Thymus (tissue), 14 donors: ENCODE measurements at places on chromosomes 13 and 19. TPM values are rescaled to one million over a fixed set of nuclear protein-coding genes. Genes with fewer than 3 reads are reported as not detected.

Gene CAMSAP3
- 1.3 TPM for total RNA-seq

Gene HIPK4
- under 0.01 TPM for total RNA-seq

Gene ZIC5
- under 0.01 TPM for total RNA-seq

GRCh38 chr13:73937441-73937840 is 196.8 kb downstream of the KLF12 start:
- no peak for DNase-seq
- H3K4me1 ChIP-seq = peaks cover 6% of the 10 kb centered on the region
- H3K4me3 ChIP-seq = no peak overlapping the region
- H3K27ac ChIP-seq = no peak overlapping the region
- H3K27me3 ChIP-seq = no peaks in the 10 kb centered on the region

DNA sequence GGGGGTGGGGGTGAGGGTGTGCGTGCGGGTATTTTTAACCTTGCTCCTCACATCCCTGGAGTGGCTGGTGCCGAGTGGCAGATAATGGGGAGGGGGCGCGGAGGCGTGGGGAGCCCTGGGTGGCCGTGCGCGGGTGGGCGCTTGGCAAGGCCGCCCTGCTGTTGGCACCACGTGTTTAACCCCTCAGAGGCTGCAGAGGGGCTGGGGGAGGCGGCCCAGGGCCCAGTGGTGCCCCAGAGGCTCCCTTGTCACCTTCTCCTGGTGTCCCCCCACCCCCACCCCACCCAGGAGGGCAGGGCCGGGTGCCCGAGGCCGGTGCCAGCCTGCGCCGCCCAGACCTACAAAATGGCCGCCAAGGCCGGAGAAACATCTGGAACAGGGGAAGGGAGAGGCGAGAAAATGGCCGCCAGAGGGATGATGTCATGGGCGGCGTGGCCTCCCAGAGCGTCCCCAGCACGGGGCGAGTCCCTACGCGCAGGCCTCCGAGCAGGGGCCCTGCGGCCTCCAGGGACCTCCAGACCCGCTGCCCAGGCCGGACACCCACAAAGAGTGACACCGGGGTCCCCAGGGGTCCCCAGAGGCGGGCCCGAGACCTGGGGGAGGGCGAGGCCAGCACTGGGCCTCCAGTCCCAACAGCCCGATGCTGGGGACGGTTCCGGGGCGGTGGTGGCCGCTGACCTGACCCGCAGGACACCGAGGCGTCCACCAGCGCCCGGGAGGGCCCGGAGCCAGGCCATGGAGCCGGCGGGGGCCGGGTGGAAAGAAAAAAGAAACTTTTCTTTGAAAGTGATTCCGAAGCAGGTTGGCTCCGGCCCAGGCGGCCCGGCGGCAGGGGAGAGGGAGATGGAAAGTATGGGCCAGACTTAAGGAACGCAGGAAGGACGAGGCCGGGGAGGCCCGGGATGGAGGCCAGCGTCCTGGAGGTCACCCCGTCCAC is 38.2 kb downstream of the NFIC start:
- H3K4me3 ChIP-seq = no peak overlapping the region
- H3K36me3 ChIP-seq = peaks cover 11% of the 10 kb centered on the region
- no peaks in the 10 kb centered on the region for H3K27me3 ChIP-seq
- peaks cover 2% of the 10 kb centered on the region for H3K4me1 ChIP-seq
- DNase-seq = no peak

Gene SLC6A16
- total RNA-seq = 0.76 TPM

Gene PRR36
- 0.09 TPM for total RNA-seq
